ENCODE measurements at places on chromosomes 5 and 9.
A peak's percentile ranks its signal among the peaks of the same experiment; 100 is the strongest.

GRCh38 chr5:133730346-133730745 is 118.0 kb upstream of the FSTL4 start:
- no peak for DNase-seq

DNA sequence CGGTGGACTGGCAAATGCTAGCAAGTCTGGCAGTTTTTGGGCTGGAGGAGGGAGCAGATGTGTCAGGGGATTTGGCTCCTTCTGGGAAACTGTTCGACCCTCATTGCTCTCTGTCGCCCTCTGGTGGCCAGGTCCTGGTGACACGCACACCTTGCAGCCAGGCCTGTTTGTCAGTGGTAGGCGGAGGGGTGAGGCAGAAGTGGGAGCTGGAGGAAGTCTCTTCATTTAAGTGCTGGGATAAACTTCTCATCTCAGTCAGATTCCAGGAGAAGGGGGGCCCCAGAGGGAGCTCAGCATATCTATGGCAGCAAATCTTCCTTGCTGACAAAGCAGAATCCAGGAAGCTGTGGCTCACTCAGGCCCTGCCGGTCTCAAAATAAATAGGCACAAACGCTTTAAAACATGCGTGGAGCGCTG is 326.5 kb downstream of the ZSWIM6 start:
- DNase-seq = peak; percentile 70

DNA sequence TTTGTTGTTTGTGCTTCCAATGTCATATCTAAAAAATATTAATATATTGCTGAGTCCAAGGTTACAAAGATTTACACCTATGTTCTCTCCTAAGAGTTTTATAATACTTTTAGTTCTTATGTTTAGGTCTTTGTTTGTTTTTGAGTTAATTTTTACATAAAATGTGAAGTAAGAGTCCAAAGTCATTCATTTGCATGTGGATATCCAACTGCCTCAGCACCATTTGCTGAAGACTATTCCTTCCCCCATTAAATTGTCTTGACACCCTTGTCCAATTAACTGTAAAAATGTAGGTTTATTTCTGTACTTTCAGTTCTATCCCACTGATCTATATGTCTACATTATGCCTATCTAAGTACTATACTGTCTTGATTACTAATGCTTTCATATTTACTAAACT is 35.7 kb downstream of the TTC33 start:
- DNase-seq = no peak

DNA sequence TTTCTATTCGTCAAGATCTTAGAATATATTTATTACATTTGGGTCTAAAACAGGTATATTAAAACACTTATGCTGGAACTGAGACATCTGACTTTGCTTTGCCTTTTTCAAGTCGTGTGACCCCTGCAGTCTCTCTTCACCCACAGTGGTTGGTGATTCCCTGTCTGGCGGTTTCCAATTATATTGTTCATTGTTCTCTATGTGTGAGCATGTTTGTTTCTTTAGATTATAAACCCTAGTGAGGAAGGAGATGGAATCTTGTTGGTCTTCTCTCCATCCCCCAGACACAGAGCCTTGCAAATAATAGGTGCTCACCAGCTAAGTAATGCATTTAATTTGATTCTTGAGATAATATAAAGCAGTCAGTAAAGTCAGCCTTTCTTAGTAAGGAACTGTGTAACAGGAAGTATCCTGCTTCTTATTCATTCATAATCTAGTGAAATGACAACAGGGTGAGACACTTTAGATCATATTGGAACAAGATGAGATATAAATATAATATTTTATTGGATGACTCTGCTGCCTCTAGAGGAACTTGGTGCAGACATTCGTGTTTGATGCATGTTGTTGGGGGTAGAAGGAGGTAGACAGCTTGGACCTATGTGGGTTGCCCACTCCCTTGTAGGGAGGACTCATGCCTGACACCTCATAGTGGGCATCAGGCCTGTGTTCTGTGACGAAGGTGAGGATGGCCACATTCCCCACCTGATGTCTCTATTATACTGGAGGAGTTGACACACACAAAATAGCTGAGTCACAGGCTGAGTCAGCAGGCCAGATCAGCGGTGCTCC is 88.1 kb downstream of the FGF1 start:
- DNase-seq = no peak

- no peak for DNase-seq
Observed at GRCh38 chr5:107826311-107827000, 155.7 kb upstream of the EFNA5 start.

- no peak for DNase-seq
Observed at GRCh38 chr5:103724271-103724670, 161.7 kb upstream of the NUDT12 start.

DNA sequence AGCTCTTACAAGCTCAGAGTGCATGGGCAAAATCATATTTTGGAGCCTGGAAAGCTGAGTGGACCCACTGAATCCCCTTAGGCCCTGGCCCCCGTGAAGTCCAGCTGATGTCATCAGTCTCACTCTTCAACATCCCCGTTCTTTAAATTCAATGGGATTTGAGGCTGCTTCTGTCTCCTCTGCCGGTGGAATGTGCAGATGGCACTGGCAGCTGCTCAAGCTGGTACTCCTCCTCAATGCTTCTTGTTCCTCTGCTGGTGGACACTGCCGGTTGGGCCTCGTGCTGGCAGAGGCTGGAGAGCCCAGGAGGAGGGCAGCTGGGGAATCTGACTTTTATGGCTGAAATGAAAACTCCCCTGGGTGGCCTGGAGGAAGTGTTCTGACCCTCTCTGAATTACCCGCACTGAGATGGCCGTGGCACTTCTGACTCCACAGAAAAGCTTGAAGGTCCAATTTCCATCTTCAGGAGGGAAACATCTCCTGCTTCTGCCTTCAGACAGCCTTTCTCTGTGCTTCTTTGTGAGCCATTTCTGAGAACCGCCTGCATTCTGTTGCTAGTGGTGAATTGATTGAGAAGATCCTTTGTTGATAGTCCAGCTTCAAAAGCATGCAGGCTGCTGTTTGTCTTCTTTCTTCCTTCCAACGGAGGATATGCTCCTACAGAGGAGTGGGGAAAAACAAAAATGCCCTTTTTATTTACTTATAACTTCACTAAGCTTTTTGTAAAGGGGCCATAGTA is 298.9 kb downstream of the TMEM38B start:
- no peak for DNase-seq

DNA sequence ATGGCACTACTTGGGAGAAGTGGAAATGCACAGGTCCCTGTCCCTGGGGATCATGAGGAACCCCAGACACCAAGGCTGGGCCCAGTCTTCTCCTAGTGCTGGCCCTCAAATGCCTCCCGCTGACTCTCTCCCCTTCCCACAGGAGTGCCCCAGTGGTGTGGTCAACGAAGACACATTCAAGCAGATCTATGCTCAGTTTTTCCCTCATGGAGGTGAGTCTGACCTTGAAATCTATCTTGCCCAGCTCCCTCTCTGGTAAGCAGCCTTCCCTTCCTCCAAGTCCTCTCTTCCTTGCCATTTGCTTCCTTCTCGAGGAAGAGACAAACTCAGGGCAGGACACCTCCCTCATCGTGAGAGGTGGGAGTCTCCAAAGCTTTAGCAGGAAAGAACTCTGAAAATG is 63.3 kb upstream of the GABRP start:
- no peak for DNase-seq

GRCh38 chr9:97365634-97366033 is 46.3 kb upstream of the TDRD7 start:
- no peak for DNase-seq

- DNase-seq = no peak
Observed at GRCh38 chr5:117621921-117622320, 1047.3 kb upstream of the SEMA6A start.

DNA sequence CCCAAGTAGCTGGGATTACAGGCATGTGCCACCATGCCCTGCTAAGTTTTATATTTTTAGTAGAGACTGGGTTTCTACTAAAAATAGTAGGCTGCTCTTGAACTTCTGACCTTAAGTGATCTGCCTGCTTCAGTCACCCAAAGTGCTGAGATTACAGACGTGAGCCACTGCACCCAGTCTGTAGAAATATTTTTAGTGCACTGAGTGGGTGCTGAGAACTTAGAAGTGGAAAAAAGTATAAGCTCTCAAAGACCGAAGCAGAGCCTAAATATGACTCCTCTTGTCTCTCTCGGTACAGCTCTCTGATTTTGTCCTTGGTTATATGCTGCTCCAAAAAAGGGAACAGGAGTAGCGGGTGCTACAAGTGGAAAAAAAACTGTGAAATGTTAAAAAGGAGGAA is 353.8 kb upstream of the IZUMO3 start:
- no peak for DNase-seq

DNA sequence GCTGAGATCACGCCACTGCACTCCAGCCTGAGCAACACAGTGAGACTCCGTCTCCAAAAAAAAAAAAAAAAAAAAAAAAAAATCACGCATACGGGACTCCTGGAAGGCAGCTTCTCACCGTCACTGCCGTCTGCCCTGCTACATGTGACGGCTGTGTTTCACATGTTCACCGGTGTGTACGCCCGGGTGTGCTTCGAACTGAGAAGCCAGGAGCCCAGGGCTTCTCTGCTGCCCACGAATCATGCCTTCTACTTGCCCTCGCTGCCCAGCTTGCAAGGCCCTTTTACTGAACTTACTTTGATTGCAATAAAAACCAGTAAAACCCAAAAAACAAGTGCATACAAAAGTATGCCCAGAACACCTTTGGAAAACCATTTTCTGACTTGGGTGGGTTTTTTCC is 5.8 kb upstream of the NKD2 start:
- no peak for DNase-seq

DNA sequence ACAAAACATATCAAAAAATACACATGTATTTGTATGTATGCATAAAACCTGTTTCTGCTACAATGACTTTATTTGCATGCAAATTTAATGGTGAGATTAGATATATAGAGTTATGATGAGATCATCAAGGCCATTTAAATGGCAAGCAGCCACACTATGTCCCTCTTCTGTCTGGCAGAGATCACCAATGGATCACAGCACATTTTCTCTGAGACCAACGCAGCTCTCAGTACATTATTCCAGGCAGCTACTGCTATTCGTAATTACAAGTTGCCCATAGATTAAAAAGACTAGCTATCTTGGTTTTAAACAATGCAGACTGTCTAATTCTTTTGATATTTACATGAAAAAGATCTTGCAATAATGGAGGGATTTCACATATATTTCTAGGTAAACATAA is 629.5 kb downstream of the PDE4D start:
- no peak for DNase-seq

- no peak for DNase-seq
Observed at GRCh38 chr5:12947379-12947778, 997.1 kb downstream of the DNAH5 start.

DNA sequence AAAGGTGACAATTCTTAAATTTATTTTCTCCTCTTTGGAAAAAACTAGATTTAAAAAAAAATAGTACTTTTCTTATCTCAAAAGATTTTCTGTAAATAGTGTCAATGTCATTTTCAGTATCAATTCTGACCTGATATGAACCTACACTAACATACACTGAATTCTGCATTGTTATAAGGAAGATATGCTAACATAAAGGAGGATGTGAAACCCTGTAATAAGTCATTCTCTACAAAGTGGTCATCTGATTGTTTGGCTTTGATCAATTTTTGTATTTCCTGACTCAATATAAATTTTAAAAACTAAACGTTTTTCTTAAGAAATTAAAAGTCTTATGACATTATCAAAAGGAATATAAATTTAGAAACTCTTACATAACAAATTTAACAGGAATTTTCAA is 233.6 kb upstream of the EDIL3 start:
- no peak for DNase-seq

DNA sequence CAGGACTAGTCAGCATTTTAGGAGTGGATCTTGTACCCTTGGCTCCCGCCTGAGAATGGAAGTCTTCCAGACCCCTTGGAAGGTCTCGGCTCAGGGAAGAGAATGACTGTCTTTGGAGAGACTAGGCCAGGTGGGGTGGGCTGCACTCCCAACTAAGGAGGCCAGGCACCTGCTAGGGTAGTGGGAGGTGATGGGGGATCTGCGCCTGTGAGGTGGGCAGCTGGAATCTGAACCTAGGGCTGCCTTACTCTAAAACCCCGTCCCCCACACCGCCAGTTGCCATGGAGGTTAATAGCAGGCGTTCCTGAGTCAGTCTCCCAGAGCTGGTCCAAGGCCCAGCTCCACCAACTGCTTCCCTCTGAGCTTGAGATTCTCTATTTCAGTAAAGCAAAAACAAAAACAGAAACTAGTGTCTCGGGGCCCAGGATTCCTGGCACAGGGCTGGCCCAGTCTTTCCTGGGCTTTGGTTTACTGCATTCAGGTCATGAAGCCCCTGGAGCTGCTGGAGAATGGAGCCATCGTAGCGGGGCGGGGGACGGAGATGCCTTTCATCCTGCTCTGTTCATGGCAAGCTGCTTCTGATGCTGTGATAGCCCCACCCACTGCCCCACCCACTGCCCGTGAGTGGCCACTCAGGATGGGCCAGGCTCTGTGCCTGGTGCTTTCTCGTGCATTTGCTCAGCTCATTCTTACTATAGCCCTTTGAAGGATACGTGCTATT is 57.5 kb downstream of the DAB2IP start:
- DNase-seq = no peak

GRCh38 chr5:165130656-165131055 is 1625.2 kb downstream of the MAT2B start:
- DNase-seq = no peak

DNA sequence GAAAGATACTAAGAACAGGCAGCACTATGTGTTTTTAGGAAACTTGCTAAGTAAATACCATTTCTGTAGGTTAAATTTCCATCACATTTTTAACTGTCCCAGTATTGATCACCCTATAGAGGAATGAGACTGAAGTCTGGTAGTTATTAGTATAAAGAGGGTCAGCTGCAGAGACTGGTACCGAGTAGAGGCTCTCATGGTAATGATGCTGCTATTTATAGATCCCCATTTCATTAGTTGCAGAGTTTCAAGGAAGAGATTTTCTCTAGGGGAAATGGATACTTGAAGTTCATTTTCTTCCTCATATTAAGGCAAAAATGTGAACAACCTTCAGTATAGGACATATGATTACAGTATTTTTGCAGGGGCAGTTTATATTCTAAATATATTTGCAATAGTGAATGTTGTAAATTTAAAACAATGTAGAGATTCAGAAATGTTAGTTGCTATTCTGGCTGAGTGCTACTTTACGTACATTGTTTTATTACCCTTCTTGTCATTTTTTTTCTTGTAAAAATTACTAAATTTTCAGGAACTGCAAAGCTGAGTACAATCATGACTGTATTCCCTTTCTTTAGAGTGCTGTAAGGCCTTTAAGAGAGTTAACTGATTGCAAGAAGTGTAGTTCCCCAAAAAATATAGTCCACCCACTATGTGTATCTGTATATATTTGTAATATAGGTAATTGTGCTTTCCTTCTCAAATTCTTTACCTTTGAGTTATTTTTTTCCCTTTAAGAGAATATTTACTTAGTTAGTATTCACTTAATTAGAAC is 14.7 kb downstream of the PBX3 start:
- no peak for DNase-seq

DNA sequence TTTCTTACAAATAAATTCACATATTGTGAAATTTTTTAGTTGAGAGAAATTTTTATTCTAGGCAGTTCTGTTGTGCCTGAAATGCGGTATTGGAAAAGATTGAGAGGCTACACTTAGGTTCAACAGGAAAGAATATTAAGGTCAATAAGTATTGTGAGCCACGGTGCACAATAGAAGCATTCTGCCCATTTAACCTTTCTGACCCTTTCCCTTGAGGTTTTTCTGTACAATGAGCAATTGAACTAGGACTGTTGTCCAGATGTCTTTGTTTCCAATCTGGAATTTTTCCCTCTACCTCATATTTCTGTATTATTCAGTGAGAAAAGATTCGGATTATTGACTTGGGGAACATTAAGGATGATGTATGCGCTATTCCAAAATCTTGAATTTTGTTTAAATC is 205.2 kb downstream of the NR3C1 start:
- DNase-seq = no peak

GRCh38 chr5:759781-760362 is 24.7 kb downstream of the ZDHHC11B start:
- no peak for DNase-seq

GRCh38 chr9:13049223-13049622 is 230.3 kb downstream of the MPDZ start:
- DNase-seq = no peak
